ENCODE measurements at places on chromosomes 2 and 18.

- no peak for DNase-seq
Observed at GRCh38 chr18:49013961-49014604, 63.3 kb upstream of the SMAD7 start.

DNA sequence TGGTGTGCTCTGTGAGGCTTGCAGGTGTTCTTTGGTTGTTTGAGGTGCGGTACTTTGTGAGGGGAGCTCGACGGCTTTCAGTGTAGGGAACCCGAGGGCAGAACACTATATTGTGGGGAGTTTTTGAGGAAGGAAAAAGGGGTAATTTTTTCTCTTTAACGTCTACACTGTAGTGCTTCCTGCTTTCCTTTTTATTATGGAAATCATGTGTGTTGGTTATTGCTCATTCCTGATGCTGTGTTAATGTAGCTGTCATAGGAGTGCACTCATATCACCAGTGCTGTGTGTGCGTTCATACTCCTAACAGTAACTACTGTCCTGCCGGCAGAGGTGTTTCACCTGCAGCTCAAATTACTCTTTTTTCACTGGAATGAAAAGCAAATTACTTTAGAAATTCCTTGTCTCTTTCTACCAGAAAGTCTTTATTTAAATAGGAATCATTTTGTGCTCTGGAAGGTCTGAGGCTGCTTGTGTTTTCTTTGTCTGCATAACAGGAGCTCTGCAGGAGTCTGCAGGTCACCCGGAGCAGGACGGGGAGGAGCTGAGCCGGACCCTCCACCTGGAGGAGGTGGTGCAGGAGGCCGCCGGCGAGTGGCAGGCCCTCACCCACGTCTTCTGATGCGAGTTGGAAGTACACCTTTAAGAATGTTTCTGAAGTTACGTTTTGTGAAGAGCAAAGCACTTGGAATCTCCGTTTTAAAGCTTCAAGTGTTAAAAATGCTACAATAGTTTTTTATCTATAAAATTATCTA, 145.5 kb downstream of the ZNF236 start:
- DNase-seq = no peak

- no peak for DNase-seq
Observed at GRCh38 chr2:184596819-184597411, 1.4 kb upstream of the ZNF804A start.

GRCh38 chr2:39266916-39267434, 23.2 kb upstream of the CDKL4 start:
- DNase-seq = no peak

GRCh38 chr18:59093668-59094067, 46.0 kb upstream of the SEC11C start:
- no peak for DNase-seq

- DNase-seq = no peak
Observed at GRCh38 chr18:23668731-23669130, 6.0 kb upstream of the ANKRD29 start.

DNA sequence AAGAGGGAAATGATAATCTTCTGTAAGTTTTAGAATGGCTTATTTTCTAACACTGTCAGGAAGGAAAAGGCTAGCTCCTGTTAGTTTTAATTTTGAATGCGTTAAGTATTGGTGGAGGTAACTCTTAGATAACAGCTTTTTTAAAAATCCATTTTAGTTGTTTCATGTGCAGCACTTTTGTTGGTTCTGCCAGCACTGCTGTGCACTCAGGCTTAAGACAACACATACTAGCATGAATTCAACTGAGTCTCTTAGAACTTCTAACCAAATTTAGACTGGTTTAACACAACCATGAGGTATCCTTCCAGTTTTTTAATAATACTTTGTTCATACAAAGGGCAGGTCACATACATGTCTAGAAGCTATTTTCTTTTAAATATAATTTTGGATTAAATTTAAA, 42.4 kb downstream of the ACVR1 start:
- DNase-seq = no peak

DNA sequence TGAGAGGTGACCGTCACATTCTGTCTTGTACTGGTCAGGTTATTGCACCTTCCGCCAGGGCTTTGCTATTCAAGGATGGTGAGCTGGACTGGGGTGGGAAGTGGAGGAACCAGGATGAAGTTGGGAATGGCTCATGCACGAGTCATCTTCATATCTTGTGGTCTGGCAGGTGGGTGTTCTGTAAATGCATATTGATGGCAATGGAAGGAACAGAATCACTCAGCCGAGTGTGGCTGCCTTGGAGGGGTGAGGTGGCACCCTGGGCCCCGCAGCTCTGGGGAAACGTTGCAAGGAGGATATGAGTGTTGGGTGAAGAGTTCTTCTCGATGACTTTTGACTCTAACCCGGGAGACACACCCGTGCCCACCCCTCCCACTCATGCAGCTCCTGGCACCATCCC, 1.2 kb downstream of the NEU2 start:
- no peak for DNase-seq

DNA sequence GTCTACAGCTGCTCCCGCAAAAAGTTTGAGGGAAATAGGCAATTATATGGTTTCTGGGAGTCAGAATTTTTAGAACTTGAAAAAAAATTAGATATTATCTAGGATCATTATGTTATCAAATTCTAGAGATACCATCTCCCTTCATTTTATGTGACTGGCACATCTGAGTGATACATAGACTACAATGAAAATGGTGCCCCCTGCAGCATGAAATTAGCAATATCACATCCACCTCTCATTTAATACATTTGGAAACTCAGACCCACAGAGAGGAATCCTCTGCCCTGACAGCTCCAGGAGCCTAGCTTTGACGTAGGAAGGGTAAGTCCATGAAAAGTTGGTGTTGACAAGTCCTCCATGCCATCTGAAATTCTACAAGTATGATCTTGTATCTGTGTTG, 381.6 kb downstream of the SUCLG1 start:
- no peak for DNase-seq

DNA sequence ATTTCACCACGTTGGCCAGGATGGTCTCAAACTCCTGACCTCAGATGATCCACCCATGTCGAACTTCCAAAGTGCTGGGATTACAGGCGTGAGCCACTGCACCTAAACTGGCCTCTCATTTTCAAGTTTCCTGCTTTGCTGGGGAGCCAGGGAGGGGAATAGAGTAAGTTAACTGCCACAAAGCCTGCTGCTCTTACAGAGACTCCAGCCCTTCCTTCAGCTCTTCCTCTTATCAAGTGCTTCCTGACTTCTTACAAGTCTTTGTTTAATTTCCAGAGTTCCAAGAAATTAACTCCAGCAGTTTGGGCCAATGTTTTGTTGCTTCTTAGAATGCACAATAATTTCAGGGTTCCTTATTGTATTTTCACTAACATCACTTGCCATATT, 24.3 kb upstream of the UBE2F start:
- DNase-seq = no peak

GRCh38 chr2:176079831-176080539, 3.8 kb downstream of the EVX2 start:
- no peak for DNase-seq

GRCh38 chr2:30145826-30146336, 926 bp upstream of the YPEL5 start:
- DNase-seq = no peak

DNA sequence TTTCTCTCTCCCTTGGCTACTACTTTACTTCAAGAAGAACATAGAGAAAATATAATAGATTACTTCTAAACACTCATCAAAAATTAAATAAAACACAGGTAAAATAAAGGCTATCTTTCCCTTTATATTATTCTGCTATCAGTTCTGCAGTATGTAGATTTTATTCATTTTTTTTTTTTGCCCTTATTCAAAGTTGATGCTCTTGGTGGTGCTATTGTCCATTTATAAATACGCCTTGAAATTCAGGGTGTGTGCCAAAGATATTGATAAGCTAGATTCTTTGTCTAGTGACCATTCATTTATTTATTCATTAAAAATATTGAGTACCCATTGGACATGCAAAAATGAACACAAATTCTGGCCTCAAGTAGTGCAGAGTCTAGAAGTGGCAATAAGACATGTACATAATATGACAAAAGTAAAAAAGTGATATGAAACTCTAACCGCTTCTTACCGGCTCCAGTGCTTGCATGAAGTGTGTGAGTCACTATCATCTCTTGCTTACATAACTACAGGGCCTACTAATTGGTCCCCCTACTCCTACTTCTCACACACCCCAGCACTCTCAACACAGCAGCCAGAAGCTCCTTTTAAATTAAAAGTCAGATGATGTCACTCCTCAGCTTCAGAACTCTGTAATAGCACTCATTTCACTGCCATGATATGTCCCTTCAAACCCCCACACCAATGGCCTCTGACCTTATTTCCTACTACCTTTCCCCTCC, 208.3 kb upstream of the FANCL start:
- DNase-seq = no peak

DNA sequence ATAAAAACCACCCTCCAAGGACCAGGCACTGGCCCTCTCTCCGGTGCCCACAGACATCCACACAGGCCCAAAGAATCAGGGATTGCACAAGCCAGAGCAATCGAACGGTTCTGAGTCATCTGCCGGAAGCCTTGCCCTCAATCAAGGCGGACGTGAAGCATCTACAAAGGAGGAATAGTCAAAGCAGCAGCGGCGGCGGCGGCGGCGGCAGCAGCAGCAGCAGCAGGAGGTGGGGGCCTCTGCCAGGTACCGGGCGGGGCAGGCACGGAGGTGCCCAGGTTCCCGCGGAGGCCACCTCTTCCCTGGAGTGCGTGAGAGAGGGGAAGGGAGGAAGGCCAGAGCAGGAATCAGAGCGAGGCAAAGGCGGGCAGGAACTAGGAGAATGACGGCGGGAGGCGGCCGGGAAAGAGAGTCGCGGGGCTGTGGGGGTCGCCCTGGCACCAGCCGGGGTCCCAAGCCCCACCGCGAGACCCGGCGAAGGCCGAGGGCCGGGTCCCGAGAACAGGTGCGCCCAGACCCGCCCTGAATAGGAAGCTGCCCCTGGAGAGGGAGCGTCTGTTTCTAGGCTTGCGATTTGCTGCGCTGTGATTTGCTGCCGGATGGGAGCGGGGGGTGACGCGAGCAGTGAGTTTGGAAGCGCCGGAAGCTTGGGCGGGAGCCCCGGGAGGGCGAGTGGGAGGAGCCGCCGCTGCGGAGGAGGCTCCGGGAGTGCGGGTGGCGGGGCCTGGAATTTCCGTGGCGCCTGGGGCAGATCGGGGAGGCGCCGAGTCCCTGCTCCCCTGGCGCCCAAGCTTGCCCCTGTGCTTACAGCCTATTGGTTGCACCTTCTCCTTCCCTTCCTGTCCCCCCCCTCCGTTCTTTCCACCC, at the start of gene SERPINB8:
Gene SERPINB8, plus strand, starts transcription at position 140 of the 867 bp plus-strand sequence. CDS start 8,228 bp downstream, outside the sequence.
- DNase-seq = peak; percentile 82

DNA sequence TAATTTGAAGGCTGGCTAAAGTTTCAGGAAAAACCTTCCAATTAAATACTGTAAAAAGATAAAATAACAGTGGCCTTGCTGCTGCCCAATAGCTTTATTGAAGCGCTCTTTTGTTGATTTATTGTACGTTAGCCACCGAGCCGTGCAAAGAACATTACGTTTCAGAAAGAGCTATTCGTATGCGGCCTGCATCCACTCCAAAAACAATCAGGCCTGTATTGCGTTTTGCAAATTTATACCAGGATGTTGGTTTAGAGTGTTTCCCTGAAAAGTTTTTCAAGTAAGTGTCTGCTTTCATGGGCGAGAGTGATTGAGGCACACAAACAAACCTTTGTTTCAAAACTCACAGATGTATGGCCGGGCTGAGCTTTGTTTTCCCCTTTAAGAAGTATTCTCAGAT, 257.2 kb upstream of the SALL3 start:
- DNase-seq = no peak

- DNase-seq = no peak
Observed at GRCh38 chr2:45278365-45279078, 269.3 kb upstream of the SIX2 start.

DNA sequence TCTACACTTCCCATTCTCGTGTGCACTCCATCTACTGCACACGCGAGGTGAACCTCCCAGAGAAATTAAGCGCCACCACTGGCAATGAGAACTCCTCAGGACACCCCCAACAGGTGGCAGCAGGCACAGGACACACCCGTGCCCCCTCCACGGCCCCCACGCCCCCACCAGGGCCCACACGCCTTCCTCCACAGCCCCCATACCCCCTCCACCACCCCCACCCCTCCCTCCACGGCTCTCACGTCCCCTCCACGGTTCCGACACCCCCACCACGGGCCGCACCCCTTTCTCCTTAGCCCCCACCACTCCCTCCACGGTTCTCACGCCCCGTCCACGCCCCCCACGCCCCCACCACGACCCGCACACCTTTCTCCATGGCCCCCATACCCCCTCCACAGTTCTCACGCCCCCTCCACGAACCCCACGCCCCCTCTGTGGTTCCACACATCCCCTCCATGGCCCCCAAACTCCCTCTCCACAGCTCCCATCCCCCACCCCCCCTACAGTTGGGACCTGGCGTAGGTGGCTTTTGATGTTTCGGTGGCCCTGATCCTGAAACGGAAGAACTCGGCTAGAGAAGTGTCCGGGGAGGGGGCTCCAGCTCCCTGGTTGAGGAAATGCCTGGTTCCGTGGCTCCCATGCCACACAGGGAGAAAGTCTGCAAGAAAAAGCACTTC, 110.8 kb downstream of the ZNF516 start:
- no peak for DNase-seq

DNA sequence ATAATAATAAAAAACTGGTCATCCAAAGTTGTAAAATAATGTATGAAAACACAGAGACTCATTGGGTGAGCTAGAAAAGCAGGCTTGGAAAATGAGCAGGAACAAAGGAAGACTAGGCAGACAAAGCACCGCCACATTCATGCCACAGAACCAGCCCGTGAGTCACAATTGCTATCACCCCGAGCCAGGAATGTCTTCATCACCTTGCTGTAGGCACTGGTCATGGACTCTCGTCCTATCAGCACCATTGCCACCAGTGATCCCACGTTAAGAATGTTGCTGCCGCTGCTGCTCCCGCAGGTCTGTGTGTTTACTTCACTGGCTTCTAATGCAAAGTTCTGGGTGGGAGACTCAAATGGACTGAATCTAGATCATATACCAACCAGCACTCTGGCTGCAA, 417.9 kb downstream of the PID1 start:
- DNase-seq = no peak

GRCh38 chr2:239372835-239373234, 28.0 kb downstream of the HDAC4 start:
- DNase-seq = no peak

DNA sequence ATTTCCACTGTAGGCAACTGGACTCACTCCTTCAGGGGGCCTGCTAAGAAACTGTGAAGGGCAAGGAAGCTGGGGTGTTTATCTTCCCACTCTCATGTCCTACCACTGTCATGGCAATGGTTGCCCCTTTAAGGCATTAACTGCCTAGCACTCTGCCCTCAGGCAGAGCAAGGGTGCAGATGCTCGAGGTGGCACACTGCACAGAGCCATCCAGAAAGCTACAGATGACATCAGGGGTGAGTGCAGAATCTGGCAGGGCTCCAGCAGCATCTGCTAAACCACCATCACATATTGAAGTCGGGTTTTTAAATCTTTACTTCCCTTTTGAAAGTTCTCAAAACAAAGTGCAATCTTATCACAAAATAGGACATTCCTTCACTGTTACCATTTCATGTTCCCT, 75.4 kb downstream of the RAPGEF4 start:
- no peak for DNase-seq

All from left renal pelvis (tissue), 4 donors.